ENCODE measurements at places on chromosomes 12 and 14. TPM values are rescaled to one million over a fixed set of nuclear protein-coding genes. Genes with fewer than 3 reads are reported as not detected.

Gene PAPOLA
- 33.6 TPM for total RNA-seq

Gene TSFM
- 13.6 TPM for total RNA-seq

Gene PTPN6
- not detected for total RNA-seq

Gene RFX4
- not detected for total RNA-seq

Gene OTX2
- total RNA-seq = not detected

Gene FBRSL1
- 6.8 TPM for total RNA-seq

Gene OR6C76
- not detected for total RNA-seq

Gene OR4K1
- total RNA-seq = not detected

Gene KCNA5
- not detected for total RNA-seq

Gene MYF5
- total RNA-seq = not detected

Gene SMCO3
- total RNA-seq = 7.6 TPM

Gene RARG
- 57.0 TPM for total RNA-seq

Gene B3GNT4
- not detected for total RNA-seq

Gene ANGEL1
- 6.2 TPM for total RNA-seq

Gene VPS33A
- 8.8 TPM for total RNA-seq

Gene NAV3
- total RNA-seq = 38.4 TPM

Gene CCDC91
- total RNA-seq = 14.9 TPM

Gene OR4E2
- not detected for total RNA-seq

Gene KCNH5
- not detected for total RNA-seq

Gene MANSC4
- total RNA-seq = not detected

Gene SLC10A1
- total RNA-seq = not detected

Gene MYBPC1
- 0.09 TPM for total RNA-seq

Gene RAB3IP
- 1.3 TPM for total RNA-seq

Gene SLC2A3
- total RNA-seq = 52.7 TPM

Gene CLEC4D
- not detected for total RNA-seq

Gene ZNF10
- total RNA-seq = 4.3 TPM

Gene EMC9
- 11.3 TPM for total RNA-seq

Gene SENP1
- total RNA-seq = 11.8 TPM

Gene CDH24
- 3.5 TPM for total RNA-seq

Gene KRT72
- not detected for total RNA-seq

Gene C12orf56
- total RNA-seq = not detected

Gene RIN3
- total RNA-seq = 4.9 TPM

Gene IPO4
- total RNA-seq = 23.9 TPM

Gene DENND5B
- 7.1 TPM for total RNA-seq

Gene EID3
- 3.6 TPM for total RNA-seq

Gene WNT5B
- 20.4 TPM for total RNA-seq

Gene TAS2R7
- not detected for total RNA-seq

Gene ESYT1
- total RNA-seq = 104 TPM

Measured in pericardium fibroblast (primary cell).